ENCODE measurements at places on chromosomes 7 and 10.

DNA sequence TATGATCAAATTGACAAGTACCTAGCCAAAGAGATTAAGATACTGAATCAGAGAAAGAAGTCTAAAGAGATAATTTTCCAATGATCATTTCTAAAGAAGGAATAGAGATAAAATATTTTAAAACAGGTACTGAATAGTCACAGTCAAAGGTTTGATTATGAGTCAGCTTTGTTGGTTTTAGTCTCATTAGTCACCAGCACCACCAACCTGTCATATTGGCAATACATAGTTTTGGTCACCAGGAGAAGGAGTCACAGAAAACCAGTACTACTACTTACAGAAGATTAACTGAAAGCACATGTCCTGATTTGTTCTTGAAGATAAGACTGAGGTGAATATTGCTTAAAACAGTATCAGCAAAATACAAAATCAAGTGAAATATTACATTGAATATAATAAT is 34.6 kb downstream of the ZEB1 start:
- DNase-seq, result peak; percentile 36

DNA sequence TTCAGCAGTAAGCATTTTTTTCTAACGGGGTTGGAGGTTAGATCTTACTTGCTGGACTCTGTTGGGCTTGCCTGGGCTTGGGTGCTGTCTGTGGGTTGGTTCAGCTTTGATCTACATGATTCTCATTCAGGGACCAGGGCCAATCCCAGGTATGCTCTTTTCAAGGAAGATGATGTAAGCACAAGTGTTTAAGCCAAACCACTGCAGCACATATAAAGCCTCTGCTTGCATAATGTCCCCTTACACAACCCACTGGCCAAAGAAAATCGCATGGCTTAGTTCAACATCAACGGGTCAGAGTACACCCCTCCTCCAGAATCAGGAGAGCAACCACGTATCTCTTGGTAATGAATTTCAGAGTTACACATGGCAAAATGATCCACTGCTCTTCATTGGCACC is 83.9 kb downstream of the DNAJB9 start:
- DNase-seq, result no peak

GRCh38 chr7:952548-953441 is 1.7 kb downstream of the ADAP1 start:
- no peak for DNase-seq

DNA sequence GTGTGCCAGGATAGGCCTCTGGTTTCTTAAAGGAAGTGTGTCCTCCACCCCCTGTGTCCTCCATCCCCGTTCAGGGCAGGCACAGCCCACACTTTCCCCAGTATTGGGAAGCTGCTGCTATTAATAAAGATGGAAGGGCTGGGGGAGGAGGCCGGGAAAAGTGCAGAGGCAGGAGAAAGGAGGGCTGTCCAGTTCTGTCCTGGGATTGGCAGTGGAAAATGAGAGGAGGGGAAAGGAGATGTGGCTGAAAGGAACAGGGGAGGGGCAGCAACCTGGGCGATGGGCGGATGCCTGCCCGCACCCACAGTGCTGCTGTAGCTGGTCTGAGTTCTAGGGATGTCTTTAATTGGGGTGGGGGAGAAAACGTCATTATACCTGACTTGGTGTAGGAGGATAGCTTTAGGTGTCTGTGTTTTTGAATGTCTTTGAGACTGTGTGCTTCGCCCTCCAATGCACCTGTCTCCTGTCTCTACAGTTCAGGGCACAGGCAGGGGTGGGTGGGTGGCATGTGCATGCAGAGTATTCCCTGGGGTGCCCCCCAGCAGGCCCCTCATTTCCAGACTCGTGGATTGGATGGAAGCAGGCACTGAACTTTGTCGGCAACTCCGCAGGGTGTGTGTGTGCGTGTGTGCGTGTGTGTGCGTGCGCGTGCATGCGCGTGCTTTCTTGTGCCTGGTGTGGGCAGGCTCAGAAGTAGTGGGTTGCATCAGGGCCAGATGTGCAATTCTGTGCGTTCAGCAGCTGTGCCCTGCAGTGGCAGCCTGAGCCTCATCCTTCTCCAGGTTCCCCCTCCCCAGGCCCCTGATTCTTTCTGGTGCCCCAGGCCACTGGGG is 2.5 kb downstream of the TRIM8 start:
- DNase-seq, result no peak

DNA sequence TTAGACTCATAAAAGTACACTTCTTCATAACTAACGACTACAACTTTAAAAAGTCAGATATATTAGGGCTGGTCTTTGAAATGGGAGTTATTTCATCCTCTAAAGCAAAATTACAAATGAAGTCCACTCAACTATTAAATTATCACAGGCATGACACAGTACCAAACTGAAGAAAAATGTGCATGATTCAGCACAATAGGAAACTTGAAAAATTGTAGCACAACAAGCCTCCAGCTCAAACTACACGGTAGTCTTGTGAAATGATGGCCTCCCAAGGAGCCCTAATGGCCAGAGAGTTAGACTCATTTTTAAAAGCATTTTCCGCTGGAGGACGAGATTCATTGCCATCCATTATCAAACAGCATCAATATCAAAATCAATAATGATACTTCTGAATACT is 76.4 kb downstream of the MAGI2 start:
- no peak for DNase-seq

DNA sequence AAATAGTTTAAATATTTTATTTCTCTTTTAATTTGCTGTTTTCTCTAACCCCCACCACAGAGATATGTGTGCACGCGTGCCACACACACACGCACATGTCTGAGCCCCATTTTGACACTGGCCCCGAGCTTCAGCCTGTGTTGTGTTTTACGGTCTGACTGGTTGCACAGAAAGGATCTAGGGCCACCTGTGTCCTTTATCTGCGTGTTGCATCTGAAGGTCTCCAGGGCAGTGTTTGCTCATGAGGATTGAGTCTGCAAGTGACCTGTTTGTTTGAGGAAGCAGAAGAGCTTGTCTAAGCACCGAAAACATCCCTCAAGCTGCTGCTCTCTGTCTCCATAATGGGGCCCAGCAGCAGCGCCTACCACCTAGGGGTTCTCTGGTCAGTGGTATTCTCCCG is 266.4 kb upstream of the LYZL1 start:
- no peak for DNase-seq

DNA sequence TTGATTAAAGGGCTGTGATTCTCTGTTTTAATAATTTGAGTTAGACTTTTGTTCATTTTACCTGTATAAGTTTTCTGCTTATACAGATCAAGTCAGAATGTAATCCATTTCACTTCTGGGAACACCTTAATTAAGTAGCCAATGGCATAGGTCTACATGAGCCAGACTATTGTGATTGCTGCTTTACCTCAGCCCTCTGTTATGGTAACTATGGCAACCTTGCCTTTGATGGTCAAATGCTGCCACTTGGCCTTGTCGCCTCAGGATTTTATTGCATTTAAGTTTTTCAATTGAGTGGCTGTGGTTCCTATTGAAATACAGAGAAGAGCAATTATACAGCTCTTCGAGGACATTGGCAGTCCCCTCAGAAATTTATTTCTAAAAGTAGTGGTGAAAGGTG is 64.3 kb upstream of the TMEM106B start:
- DNase-seq, result no peak

DNA sequence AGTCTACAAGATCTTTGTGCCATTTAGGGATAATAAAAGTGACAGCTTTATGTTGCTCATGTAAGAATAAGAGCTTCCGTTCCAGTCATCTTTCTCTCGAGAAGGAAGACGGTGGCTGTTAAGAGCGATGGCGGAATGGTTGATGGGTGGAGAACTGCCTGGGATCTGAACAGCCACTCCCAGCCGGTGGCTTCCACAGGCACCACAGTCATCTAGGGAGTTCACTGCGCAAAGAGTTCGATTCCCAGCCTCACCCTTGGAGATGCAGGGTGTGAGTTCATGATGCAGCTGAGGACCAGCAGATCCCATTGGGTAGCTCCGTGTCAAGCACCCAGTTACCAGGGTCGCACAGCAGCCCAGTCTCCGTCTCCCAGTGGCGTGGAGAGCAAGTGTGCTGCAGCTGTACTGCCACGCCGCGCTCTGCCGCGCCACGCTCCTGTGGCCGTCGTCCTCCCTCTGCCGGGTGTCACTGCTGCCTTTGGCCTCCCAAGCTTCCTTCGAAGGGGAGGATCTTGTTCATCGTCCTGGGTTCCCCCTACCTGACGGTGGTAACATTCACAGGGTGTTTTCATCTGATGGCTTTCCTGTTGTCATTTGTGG is 7.8 kb downstream of the SUN1 start:
- DNase-seq, result no peak

DNA sequence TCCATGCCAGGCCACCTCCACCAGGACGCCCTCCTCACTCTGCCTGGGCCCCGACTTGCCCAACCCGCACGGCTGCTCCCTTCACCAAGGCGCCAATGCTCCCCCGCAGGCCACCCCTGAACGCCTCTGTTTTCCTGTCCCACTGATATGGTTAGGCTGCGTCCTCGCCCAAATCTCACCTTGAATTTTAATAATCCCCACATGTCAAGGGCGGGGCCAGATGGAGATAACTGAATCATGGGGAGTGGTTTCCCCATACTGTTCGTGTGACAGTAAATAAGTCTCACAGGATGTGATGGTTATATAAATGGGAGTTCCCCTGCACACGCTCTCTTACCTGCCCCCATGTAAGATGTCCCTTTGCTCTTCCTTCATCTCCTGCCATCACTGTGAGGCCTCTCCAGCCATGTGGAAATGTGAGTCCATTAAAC is 29.8 kb downstream of the RSU1 start:
- no peak for DNase-seq

GRCh38 chr10:2589196-2589595 is 478.2 kb upstream of the PFKP start:
- DNase-seq, result no peak

DNA sequence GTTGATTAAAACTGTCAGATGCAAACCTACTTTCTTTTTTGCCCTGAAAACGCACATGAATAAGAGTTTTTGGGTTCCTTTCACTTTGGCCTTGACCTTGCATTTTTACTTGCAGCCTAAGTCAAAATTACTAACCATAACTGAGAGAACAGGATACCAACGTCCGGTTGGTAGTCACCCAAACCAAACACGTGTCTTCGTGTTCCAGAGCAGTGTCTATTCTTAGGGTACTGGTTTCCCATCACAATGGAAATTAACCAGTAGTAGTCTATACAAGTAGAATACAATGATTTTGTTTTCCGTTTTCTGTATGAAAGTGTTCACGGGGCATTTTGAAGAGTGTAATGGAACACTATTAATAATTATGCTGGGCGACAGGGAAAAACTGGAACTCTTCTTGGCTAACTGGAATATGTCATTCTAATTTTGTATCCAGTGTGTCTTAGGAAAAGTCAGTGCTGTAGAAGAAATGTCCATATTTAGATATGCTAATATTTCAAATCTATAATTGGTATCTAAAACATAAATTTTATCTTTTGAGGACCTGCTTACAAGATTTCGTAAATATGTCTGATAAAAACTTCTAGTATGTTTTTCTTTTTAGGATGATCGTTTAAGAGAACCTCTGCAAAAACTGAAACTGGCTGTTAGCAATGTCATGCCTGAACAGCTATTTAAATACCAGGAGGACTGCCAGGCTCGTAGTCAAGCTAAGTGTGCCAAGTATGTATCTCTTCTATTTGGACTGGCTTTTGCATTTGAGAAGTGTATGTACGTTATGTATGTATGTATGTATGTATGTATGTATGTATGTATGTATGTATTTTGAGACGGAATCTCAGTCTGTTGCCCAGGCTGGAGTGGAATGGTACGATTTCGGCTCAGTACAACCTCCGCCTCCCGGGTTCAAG is 40.9 kb downstream of the UBN2 start:
- DNase-seq, result no peak

- no peak for DNase-seq
These were observed 918 bp downstream of the DBNL start for GRCh38 chr7:44045226-44046014.

DNA sequence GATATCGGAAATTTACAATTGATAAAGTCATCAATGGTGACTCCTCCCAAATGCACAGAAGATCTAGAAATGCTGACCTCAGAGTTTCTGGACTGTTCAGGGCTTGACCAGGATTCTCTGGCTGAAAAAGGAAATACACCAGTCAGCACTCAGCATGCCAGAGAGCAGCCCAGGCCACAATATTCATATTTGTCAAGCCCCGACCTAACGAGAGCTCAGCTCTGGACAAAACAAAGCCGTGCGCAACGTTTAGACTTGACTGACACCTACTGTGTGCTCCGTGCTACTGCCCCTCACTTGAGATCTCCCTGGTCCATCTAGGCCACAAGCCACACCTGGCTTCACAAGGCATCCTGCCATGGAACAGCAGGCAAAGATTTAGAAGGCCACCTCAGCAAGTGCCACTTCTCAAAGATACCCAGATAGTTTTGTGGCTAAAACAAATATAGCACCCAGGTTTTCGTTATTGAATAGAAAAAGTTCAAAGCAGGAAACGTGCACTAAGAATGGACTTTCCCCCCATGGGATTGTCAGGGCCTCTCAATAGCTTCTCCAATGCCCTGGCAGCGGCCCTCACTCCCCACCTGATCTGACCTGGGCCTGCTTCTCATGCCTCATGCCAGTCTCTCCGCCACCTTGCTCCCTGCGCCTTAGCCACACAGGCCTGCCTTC is 218.3 kb downstream of the FAM107B start:
- DNase-seq, result no peak

DNA sequence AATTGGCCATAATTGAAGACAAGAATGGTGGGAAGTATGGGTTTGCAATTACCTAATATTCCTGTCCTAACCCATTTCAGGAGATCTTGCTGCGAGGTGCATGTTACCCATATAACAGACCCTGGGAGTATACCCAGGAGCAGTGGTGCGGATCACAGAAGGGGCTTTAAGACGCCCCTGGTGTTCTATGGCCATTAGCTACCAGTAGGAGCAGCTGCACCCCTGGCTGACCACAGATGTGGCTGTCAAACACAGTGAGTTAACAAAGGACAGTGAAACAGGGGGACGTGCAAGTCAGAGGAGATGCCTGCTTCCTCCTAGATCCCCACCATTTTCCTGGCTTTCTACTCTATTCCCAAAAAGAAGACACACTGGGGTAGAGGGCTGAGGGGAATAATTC is 25.2 kb downstream of the AOC1 start:
- no peak for DNase-seq

DNA sequence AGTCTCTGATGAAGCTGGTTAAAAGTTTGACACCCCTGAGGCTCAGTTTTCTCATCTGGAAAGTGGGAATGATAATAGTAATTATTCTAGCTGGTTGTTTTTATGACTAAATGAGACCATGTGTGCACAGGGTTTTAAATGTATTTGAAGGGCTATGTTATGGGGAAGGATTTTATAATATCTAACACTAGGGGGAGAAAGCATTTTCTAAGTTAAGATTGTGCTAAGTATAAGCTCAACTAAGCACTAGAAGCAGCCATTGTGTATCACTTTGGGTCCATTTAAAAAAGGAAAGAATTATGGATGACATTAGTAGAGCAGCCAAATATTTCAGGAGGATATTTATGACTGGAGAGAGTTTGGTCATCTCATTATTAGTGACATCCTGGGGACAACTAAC is 49.5 kb upstream of the CREB5 start:
- DNase-seq, result no peak

- DNase-seq, result no peak
These were observed 38.8 kb downstream of the GSDME start for GRCh38 chr7:24718431-24718831.

GRCh38 chr10:4004144-4004543 is 219.1 kb upstream of the KLF6 start:
- no peak for DNase-seq

- DNase-seq, result no peak
These were observed 66.6 kb downstream of the AGMO start for GRCh38 chr7:15495170-15495569.

GRCh38 chr10:99676426-99676825 is 17.1 kb downstream of the ENTPD7 start:
- DNase-seq, result peak; percentile 83

Measured in BJ (cell line).